GM03348 (cell line): ENCODE measurements at places on chromosomes 2 and 18.

DNA sequence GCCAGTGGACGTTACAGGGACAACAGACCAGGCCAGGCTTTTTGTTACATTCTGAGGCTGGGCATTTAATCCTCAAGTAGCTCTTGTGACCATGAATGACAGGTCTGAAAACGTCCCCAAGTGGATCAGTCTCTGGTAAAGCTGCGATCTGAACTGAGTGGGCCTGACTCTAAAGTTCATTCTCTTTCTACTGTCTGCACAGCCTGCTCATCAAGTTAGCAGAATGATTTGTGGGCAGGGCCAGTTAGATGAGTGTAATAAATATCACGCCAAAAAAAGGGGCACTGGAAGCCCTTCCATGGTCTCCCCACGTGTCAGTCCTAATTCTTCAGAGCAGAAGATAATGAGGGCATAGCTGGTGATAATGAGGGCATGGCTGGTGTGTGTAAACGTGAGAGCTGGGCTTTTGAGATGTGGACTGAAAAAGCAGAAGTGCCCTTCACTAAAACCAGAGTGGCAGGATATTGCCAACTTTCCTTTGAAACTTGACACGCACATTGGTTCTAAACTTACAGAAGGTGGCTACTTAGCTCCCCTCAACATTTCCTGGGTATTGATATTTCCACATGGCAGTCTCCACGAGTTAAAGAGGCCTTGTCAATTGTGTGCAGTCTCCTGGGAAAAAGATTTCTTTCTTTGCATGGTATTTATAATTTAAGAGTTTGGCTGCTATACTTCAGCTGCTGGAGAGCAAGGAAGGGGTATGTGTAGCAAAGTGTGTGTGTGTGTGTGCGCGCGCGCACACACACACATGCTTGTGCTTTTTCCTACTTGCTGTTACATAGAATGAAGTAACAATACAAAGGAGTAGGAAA, 72.7 kb upstream of the LYPD6B start:
- no peak for DNase-seq

DNA sequence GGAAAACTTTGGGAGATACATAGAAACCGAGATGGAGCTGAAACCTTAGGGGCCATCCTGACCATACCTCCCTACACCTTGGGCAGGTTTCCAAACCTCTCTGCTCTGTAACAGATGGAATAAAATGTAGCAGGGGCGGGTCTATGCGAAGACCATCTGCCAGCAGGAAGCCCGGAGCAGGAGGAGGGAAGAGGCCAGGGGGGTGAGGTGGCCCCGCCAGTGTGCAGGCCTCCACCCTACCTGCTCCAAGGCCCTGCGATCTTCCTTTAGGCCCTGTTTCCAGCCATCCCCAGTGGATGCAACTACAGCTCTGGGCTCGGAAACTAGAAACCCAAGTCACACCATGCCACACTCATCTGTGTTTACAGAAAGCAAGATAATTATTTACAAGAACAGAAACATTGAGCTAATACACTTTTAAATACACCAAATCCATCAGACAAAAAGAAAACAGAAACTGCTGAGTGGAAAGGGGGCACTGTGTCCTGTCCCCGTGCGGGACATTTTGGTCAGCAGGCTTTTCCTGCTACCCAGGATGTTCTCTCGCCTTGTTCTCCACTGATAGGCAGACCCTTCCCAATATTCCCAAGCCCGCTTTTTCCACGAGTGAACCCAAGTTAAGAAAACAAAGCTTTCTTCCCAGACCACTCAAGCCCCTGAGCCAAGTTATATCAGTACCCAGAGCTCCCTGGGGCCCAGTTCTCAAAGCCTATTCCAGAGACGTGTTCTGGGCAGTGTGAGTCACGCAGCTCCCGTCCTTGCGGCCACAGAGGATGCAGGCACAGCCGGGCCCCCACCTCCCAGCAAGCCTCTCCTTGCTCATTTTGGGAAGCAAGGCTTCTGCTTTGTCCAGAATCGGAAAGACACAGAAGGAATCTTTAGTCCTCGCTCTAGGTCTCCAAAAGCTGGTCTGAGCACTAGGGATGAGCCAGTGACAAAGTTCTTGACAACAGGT, 17.3 kb downstream of the CIB4 start:
- no peak for DNase-seq

GRCh38 chr2:49271060-49271606, 116.8 kb upstream of the FSHR start:
- no peak for DNase-seq

DNA sequence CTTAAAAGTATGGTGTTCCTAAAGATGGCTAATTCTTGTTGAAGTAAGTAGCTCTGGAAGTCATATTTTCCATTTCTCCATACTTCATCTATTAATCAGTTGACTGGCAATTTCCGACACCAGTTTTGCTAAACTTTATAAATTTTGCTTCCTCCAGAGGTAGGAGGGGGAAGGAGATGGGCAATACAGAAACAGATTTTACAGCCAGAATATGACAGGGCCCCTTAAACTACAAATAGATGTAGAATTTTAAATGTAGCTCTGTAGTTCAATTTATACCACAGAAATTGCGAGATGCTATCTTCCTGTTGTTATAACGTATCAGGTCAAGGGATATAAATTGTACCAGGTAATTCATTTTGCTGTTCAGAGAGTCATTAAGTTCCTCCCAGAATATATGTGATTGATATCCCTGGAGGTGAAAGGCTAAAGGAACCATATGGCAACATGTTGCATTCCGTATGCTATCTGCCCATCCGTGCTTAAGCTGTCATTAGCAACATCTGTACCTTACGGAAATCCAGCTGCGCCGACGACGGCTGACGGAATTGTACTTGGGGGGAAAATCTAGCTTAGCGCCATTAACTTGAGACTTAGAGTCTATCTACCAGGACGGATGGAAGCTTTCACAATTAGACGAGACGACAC, 8.4 kb upstream of the NR4A2 start:
- no peak for DNase-seq

- no peak for DNase-seq
Measured at GRCh38 chr2:222989431-222989830, 62.6 kb upstream of the KCNE4 start.

GRCh38 chr18:75244351-75245313, 34.0 kb downstream of the TSHZ1 start:
- DNase-seq, result no peak

- DNase-seq, result no peak
Measured at GRCh38 chr2:16050908-16051489, 110.6 kb downstream of the MYCN start.

- no peak for DNase-seq
Measured at GRCh38 chr2:49837561-49838293, 683.4 kb upstream of the FSHR start.

DNA sequence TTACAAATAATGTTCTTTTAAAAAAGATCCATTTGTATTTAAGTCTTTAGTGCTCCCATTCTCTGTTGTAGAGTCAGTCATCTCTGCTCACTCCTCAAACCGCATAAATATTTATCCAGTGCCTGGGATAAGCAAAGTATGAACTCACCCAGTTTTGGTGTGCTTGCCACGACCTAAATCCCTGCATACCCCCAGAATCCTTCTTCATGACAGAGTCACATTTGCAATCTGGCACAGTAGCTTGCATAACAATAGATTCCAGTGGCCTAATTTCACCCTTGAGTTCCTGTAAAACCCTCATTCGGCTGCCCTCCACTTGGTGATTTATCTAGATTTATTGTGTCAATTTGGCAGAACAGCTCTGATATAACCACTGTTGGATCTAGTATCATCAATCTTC, 92.9 kb downstream of the DTNA start:
- peak; percentile 3 for DNase-seq

DNA sequence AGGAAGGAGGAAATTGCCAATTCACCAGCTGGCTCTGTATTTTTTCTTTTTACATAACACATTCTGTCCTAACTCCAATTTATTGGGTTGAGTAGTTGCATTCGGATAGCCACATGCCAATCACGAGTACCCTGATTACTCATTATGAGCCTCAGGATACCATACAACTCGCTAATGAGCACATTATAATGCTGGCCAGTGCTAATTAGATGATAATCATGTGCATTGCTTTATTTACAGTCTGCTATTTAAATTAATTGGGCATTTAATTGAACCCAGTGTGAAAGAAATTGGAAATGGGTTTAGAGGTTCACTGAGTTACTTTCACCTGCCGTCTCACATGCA, 15.2 kb downstream of the G6PC2 start:
- DNase-seq, result no peak

- DNase-seq, result no peak
Measured at GRCh38 chr2:96797066-96797625, 18.9 kb upstream of the CNNM3 start.

GRCh38 chr2:15539999-15540398, 21.1 kb downstream of the NBAS start:
- no peak for DNase-seq

GRCh38 chr2:7525746-7526145, 608.5 kb downstream of the RNF144A start:
- no peak for DNase-seq

GRCh38 chr2:3725002-3725401, 21.6 kb downstream of the DCDC2C start:
- no peak for DNase-seq

DNA sequence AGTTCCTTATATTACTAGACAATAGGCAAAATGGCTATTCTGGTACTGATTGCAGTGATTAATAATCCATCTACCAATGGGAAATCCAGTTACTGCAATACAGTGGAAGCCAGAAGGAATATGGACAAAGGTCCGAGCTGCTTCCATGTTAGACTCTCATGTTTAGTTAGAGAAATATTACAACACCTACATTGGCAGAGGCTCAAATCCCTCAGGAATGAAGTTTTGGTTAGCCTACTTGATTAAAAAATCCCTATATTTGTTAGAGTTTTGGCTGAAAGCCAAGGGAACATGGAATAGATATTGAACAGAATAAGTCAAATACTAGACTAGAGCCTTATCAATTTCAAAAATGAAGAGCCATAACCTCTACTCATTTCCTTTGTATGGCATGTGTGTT, 48.5 kb downstream of the ARL6IP6 start:
- DNase-seq, result no peak

DNA sequence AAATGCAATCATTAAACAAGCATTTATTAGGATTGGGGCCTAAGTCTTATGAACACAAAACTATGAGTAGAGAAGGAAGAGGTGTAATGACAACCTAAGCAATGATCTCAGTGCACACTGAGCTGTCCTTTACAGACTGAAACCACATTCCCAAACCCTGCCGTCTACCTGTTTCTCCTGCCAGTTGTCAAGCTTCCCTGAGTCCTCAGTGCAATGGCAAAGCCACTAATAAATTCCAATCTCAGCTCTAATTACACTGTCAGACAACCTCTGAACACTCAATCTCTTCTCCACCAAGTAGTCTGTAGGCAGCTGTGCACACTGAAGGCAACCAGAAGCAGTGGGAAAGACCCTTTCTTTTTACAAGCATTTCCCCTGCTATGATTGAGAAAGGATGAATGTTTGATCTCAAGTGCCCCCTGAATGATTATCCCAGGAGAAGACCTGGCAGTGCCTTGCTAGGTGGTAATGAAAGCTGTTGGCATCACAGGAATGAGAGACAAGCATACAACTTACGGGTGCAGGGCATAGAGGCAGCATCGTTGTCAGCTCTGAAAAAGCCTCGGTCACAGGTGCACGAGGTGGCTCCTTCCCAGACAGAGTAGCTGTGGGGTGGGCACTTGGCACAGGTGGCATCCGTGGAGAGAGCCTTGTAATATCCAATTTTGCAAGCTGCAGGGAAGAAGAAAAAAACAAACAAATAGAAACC, 71.4 kb downstream of the EPHA4 start:
- no peak for DNase-seq

DNA sequence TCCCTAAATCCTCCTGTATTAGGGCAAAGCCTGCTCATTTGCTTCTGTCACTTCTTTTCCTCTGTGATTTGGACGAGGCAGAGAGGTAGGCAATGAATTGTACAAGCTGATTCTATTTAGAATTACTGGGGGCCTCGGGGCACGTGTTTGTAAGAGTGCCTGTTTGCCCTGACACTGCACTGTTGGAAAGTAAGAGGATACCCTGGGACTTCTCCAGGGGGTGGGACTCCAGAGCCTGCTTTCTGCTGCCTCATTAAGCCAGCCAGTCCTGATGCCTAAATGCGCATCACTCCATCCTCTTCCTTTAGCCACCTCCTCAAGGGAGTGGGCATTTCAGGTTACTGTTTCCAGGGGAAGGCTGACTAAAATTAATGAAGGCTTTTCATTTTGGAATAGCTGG, 134.3 kb downstream of the TDRD15 start:
- no peak for DNase-seq

DNA sequence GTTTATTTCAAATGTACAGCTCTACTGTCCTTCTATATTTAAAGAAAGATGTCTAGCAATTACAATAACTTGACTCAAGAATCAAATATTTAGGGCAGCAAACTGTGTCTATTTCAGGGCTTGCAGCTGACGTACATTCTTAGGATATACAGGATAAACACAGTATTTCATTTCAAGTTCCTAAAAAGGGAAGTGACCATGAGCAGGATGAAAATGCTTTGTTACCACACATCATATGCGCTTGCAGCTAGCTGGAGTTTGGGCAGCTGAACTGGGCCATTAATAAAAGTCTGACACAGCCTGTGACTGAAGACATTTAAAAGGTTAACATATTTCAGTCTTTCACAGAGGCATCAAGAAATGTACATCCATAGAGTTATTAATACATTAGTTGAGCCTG, 264.6 kb upstream of the TRIB2 start:
- no peak for DNase-seq

- peak; percentile 82 for DNase-seq
Measured at GRCh38 chr2:37832590-37833197, 92.4 kb upstream of the RMDN2 start.

DNA sequence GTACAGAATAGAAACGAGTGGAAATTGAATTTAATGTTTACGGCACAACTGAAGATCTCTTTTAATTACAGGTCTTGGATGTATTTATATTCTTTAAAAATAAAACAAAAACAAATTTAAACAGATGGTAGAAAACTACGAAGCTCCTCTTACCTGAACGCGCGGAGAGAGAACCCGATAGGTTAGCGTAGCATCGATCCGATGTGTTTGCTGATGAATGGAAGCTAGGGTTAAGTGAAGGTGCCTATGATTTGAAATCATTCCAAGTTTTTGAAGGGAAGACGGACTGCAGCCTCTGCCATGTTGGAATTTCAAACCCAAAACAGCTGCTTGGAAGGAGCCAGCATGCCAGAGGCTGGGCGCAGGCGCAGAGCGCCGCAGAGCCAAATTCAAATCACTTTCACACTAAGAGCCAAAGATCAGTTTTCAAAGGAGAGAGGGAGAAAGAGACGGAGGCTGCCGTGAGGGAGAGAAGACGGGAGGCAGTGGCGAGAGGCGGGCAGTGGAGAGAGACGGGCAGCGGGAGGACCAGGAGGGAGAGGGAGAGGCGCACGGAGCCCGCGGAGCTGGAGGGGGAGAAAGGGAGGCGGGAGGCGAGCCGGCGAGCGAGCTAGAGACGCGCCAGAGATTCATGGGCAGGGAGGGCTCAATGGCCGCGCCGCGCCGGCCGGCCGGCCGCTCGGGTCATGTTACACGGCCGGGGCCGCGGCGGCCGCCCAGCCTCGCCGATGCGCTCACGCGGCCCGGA, at the start of gene FIGN:
TSS of gene FIGN (minus strand) at position 324 of the 748 bp plus-strand sequence. CDS start 1,081 bp downstream, outside the sequence.
- DNase-seq, result peak; percentile 89

DNA sequence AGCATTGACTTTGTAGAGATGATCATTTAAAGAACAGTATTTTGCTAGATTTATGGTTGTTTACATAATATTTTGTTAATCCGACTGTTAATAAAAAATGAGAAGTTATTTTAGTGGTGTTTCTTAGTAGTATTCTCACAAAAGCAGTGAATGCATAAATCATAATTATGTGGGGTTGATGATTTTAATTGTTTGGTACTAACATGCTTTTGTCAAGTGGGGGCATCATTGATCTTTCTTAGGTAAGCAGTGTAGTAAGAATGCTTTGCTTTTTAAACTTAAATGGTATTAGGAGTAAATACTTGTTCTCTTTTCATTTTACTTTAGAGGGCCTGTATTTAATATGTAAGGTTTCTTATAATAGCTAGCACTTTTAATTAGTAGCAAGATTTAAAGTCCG, 109.2 kb upstream of the OTX1 start:
- no peak for DNase-seq
